NCI-H1930 (cell line): ENCODE measurements at places on chromosomes 13 and 19.
A peak's percentile ranks its signal among the peaks of the same experiment; 100 is the strongest.

DNA sequence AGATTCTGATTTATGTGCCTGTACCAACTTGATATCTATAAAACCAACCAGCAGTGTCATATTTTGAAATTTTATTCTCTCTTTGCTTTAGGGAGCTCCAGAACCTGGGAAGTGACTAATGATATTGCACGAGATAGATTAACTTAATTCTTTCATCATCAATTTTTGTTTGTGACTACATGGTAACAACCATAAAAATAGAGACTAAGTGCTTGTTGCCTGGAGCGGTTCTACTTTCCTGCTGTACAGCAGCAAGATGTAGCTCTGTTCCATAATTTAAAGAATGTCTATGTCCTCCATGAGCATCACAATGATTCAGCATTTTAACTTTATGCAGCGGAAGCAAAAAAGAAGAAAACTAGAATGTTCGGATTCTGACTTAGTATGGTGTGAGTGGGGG lies 275.6 kb downstream of the KLF5 start:
- no peak for DNase-seq

- DNase-seq = no peak
Observed at GRCh38 chr13:29703421-29703820, 107.9 kb upstream of the SLC7A1 start.

GRCh38 chr19:1401138-1401888 lies at the start of gene GAMT:
GAMT (minus strand) TSS chr19:1401542; CDS start chr19:1401476, 66 bp downstream.
- no peak for DNase-seq

DNA sequence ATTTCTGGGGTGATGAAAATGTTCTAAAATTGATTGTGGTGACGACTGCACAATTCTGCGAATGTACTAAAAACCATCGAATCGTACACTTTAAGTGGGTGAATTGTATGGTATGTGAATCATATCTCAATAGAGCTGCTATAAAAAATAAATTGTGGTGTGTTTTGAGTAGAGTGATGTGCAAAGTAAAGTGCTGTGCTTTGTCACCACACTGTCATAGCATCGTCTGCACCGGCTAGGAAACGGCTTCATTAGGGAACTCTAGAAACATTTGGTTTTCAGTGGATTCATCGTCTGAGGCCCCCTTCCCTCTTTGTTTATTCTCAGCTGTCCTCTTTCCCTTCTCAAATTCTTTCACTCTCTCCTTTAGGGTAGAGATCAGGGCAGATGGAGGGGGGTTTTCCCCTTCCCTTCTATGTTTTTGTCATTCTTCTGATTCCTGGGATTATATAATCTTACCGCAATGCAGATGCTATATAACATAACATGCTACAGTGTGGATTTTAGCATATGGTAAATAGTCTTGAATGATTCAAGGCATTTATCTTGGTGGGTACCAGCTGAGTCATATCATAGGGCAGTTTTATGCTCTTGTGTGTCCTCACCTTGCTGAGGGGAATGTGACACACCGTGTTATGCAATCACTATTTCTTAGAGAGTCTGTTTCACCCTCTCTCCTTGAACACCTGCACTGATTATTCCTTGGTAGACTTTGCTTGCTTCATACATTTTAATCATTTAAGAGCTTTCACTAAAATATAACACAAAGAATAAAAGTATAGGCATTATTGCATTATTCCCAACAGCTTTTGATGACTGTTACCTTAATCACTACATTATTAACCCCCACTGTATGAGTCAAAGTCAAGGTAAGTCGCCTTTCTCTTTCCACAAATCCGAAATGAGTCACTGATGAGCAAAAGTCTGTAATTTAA lies 239.4 kb downstream of the DCLK1 start:
- DNase-seq = no peak

DNA sequence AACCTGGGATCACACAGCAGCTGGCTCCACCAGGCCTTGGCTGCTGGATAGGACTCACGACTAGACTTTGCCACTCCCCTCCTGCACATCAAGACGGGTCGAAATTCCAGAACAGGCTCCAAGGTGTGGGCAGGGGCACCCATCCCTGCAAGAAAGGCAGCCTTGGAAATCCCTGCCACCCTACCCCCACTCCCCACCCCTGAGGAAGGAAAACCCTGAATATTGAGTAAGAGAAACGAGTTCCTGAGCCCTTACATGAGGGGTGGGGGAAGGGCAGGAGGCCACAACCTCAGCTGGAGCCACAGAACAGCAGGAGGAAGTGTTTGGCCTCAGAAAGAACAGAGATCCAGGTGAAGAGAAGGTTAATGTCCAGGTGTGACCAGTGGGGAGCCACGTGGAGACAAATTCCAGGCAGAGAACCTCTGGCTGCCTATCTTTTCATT lies 20.1 kb downstream of the DEDD2 start:
- no peak for DNase-seq

DNA sequence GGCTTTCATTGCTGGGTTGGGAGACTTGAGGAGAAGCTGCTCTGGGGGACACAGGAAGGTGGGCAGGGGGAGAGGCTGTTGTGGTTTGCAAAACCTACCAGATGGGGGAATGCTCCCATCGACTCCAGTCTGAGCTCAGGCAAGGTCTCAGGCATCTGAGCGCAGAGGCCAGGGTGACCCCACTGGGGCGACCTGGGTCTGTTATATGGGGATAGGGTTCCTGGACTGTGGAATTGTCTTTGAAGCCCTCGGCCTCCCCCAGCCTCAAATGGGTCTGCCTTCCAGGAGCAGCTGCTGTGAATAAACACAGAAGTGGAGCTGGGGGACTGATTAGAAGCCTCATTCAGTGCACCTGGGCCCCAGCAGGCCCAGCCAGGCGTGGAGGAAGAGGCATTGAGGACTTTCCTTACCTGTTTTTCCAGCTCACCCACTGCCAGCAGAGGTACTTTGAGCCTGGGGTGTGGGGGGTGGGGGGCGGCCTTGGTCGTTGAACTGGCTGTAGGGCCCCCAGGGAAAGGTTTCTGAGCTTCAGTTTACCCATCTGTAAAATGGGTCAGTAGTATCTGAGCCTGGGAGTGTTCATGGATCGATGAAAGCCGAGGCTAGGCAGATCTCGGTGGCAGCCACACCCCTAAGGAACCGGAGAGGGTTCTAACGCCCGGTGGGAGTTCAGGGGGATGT lies 1.4 kb downstream of the CERS4 start:
- no peak for DNase-seq

DNA sequence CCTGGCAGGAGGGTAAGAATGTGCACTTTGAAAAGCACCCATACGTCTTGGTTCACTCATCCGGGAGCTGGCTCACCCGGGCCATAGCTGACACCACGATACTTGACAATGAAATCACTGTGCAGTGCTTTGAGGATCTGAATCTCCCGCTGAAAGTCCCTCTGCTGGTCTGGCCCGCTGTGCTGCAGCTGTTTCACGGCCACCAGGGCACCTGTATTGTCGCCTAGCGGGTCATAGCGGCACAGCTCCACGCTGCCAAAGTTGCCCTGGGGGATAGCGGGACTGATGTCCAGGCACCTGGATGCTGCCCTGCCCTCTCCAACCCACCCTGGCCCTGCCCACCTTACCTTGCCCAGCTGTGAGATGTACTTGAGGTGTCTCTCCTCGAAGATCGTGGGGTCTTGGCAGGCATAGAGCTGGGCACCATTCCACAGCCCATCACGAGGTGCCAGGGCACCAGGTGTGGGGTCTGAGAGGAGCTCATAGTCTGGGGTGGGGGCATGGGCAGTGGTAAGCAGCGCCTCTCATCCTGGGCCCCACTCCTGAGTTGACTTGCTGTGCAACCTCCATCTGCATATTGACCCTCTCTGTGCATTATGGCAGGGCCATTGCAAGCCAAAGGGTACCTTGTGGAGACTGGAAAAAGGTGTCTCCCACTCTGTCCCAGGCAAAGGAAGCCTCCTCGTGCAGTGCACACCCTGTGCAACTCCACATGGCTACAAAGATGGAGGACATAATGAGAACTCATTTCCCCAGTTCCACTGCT lies 11.3 kb upstream of the INSL3 start:
- DNase-seq = no peak

- no peak for DNase-seq
Observed at GRCh38 chr13:52399046-52399445, 6.9 kb downstream of the THSD1 start.

DNA sequence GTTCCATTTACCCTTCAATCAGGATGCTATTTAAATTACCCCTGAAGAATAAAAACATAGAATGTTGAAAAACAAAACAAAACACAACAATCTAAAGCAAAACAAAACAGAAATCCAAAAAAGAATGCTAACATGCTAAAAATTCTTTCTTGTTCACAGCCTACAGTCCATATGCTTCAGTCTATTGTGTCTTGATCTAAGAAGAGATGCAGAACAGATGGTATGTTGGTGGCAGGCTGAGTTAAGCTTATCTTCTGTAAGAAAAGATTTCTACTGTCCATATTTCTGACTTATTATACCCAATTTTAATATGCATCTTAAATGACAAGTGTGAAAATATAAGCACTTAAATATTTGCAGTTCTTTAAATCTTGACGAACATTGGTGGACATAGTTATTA lies 356.1 kb upstream of the SLITRK1 start:
- no peak for DNase-seq

DNA sequence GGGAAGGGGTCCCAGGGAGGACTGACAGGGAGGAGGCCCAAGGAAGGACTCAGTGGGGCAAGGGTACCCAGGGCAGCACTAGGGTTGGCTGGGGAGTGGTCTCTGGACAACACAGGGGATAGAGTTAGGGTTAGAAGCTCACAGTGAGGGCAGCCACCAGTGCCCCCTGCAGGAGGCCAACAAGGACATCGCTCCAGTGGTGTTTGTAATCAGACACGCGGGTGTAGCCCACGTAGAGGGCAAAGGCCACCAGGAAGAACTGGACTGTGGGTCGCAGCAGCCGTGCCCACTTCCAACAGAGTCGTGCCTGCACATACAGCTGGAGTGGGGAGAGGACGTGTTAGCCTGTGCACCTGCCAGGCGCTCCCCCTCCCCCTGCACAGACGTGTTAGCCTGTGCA lies 9.2 kb downstream of the PLPP2 start:
- no peak for DNase-seq

DNA sequence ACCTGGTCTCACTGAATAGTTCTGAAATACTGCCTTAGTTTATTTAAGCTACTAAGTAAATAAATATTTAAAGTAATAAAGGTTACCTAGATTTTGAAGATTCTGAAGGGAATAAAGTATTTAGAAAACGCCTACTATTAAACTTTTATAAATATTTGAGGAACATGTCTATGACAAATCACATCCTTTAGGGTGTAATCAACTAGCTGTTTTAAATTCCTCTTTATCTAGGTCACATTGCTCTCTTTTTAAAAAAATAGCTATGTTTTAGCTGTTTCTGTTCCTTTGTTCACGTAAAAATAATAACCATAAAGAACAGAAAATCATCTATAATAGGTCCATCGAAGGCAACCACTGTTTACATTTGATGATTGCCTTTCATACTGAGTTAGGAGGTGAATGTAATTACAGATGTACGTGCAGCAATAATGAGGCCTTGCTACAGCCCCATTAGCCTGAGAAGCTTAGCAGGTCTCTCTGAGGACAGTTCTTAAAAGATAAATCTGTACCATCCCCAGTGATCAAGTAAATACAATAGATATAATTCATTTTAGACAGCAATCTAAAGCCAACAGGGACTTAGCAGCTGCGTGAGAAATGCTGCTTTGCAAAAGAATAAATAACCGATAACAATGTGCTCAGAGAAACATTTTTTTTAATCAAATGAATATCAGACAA lies 449.5 kb downstream of the LIG4 start:
- DNase-seq = peak; percentile 99

DNA sequence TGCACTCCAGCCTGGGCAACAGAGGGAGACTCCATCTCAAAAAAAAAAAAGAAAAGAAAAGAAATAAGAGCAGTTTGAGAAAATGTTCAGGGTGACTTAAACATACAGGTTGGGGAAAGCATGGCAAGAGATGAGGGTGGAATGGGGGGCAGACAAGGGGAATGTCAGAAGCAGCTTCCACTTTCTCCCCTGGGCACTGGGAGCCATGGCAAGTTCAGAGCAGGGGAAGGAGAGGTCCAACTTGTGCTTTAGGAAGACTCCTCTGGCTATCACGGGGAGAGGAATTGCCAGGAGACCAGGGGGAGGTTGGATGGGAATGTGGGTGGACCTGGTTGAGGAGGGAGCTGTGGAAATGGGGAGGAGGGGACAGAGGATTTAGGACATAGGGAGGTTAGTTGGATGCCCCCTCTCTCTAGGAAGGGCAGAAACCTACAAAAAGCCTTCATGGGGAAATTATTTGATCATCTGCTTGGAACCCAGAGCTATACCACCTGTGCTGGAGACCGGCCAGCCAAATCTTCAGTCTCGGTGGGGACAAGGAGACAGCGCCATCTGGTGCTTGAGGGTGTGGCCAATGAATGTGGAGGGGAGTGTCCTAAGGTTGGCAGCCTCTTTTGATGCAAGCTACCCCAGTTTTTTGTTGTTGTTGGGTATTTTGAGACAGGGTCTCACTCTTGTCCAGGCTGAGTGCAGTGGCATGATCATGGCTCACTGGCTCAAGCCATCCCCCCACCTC lies 7.3 kb upstream of the STRN4 start:
- DNase-seq = peak; percentile 22

DNA sequence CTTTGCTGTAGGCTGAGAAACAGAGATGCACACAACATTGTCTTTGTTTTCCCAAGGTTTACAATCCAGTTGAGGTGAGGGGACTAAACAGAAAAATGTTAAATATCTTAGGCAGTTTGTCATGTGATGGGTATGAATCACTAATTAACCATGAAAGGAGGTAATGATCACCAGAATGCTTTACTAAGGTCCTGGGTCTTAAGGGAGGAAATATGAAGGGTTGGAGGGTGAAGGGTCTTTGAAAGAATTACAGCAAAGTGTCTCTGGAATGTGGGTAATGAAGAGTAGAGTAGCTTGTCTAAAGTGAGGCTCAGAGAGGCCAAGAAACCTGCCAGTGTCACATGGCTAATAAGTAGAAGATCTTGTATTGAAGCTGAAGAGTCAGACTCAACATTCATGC lies 19.0 kb downstream of the BIVM start:
- no peak for DNase-seq

DNA sequence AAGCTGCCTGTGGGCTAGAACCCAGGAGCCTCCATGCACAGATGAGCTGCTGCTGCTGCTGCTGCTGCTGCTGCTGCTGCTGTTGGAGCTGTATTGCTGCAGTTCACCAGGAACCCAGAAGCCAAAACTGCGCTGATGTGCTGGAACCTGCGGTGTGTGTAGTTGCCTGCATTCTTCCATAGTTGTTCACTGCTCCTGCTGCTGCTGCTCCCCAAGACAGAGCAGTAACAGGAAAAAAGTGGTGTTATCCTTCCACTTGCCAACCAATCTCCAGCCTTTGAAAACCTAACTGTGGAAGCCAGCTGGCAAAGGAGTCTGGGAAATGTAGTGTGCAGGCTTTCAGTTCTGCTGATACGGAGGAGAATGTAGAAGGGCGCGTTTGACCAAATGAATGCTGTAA lies 37.9 kb downstream of the ARHGAP35 start:
- DNase-seq = no peak

- peak; percentile 17 for DNase-seq
Observed at GRCh38 chr19:42596391-42597072, 1.8 kb upstream of the CEACAM8 start.

GRCh38 chr19:1942078-1942933 lies 1.3 kb downstream of the CSNK1G2 start:
- DNase-seq = no peak

- DNase-seq = no peak
Observed at GRCh38 chr13:73107970-73108369, 49.2 kb downstream of the KLF5 start.
